Stimulated activated CD4-positive, alpha-beta T cell treated with anti-CD3 and anti-CD28 coated beads, Interleukin-1b, Interleukin-23, amount 100 ng/mL, for 1 hour (primary cell): ENCODE measurements at places on chromosomes 5 and 9.

DNA sequence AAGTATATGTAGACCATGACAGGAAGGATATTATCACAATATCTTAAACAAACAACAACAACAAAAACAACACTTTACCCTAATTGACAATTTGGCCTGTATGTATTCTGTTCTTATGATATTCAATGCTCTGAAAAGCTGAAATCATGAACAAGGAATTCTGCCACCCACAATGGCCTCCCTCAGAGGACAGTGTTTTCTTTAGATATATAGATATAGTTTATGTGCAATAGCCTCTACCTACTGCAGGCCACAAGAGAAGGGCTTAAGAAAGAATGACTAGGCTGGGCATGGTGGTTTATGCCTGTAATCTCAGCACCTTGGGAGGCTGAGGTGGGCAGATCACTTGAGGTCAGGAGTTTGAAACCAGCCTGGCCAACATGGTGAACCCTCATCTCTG, 104.8 kb downstream of the STARD4 start:
- no peak for DNase-seq

DNA sequence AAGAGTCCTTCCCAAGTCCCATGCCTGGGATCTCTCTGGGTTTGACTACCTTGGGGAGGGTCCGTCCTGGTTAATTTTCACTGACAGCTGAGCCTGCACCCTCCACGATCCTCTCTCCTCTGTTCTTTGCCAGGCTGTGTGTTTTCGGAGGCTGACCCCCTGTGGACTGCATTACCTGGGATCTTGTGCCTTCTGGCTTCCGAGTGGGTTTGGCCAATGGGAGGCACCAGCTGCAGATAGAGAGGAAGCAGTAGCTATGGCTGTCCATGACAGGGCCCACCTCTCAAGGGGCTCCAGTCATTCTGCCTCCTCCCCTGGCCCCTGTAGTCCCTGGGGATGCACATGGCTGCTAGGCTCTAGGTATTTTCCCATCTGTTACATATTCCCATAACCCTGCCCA, 285.0 kb downstream of the DMRT2 start:
- no peak for DNase-seq

- DNase-seq = no peak
These were observed 7.6 kb downstream of the IFNB1 start for GRCh38 chr9:21070171-21070571.

- no peak for DNase-seq
These were observed 463.1 kb downstream of the DMAC1 start for GRCh38 chr9:7336356-7337065.

- no peak for DNase-seq
These were observed 97.3 kb upstream of the SH3GL2 start for GRCh38 chr9:17481565-17481964.

DNA sequence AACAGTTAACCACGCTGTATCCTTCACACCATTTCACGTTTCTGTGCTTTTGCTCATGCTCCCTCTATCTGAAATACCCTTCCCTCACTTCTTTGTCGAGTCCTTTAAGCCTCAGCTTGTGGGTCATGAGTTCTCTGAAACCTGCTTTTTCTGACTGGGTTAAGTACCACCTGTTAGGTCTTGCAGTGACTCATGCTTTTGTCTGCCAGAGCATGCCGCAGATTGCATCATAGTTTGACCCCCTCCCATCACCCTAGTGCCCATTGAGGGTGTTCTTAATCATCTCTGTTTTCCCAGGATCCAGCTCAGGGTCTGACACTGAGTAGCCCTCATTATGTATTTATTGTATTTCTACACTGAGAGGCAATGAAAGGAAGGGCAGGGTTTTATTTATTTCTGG, 190.2 kb downstream of the ASTN2 start:
- DNase-seq = no peak

GRCh38 chr9:126833710-126834345, 26.6 kb upstream of the ZBTB34 start:
- no peak for DNase-seq

DNA sequence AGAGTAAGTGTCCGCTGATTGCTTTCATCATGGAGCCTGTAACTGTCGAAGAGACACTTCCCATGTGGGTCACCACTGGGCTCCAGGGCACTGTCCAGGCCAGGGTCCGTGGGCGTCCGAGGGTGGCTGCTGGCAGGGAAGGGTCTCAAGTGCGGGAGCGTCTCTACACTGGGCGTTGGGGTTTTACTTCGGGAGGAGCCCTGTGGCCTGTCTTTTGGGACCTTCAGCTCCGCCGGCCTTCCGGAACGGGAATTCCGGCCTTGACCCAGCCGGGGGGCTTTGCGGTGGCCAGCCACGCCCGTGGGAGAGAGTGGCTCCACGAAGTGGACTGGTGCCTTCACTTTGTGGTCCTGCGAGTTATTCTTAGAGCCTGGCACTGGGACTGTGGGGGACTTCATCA, 86.2 kb downstream of the CAMSAP1 start:
- DNase-seq = no peak

DNA sequence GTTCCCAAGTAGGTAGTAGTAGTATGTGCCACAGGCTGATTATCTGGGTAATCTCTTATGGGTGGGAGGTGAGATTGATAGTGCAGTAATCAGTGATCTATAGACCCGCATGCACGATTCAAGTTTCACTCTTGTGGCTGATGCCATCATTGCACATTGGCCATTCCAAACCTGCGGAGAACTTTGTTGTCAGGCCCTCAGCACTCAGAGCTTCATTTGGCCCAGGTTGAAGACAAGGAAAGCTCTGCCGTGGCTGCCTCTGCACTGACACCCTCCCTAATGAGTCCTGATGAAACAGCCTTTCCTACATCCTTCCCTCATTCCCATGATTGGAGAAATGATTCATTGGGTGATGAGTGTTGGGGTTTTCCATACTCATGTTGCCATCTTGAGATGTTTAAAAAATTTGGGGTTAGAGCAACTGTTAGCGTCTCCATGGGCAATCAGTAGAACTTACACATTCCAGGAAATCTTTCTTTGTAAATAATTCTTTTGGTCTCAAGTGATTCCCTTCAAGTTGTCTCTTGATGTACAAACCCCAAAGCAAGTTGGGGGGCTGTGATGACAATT, 22.9 kb downstream of the PROP1 start:
- no peak for DNase-seq

DNA sequence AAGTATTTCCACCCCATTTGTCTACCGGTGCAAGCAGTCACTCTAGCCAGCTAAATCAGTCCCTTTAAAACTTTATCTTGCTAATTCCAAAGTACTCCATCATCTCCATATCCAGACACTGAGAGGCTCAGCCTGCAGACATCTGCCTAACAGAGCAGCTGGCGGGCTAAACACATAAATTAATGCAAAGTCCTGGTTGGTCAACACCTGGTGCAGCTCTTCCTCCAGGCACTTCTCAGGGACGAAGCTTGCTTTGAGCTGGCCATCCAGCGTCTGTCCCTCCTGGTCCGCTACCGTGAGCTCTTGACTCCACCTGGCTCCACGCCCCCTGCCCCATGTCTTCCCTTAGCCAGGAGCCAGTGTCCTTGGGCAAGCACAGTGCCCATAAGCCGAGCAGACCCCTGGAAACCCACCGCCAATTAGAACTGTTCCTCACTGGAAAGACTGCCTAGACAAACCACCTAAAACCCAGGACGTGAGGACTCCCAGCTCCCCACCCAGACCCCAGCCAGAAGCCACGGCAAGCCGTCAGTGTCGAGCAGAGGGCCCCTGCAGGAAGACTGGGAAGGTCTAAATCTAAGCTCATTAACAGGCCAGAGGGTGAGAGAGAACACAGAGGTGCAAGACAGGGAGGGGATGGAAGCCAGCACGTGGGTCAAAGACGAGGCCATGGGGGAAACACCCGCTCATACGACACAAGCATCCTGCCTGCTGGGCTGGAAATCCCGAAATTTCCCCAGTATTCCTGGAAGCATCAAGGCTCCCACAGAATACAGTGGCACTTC, 120.0 kb downstream of the COL23A1 start:
- no peak for DNase-seq

- DNase-seq = no peak
These were observed 46.8 kb downstream of the FRMD3 start for GRCh38 chr9:83491413-83491812.

- no peak for DNase-seq
These were observed 24.0 kb upstream of the SYNPO start for GRCh38 chr5:150616506-150616905.

DNA sequence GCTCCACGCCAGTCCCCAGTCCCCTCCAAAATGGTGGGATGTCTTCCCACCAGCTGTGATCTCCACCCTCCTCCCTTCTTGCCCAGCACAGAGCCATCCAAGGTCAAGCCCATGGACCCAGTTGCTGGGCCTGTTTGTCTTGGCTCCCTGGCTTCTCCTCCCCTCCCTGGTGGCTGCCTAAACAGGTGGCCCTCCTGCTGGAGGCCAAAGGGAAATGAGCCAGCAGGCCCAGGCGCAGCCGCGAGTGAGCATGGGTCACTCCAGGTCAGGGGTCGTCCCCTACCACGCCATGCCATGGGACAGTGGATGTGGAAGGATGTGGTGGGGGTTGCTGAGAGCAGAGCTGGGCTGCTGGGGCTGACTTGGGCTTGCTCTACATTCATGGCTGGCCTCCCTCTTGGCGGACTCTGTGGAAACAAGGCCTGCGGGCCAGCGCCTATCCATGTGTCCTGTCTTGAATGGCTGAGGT, 33.6 kb downstream of the COL15A1 start:
- no peak for DNase-seq

DNA sequence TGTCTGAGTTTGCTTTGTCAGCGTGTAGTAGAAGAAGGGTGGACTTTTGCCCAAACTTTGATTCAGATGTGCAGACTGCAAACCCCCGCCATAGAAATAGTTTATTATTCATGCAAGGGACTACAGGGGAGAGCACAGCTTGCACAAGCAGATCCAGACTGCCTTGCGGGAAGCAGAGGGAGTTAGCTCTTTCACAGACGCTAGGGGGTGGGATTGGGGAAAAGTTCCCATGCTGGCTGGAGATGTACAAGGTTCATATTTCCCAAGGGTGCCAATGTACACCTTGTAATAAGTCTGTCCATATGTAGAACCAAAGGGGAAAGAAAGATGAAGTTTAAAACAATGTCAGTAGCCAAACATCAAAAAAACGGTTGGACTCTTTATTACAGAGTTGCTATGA, 749.7 kb upstream of the COX7C start:
- DNase-seq = no peak

DNA sequence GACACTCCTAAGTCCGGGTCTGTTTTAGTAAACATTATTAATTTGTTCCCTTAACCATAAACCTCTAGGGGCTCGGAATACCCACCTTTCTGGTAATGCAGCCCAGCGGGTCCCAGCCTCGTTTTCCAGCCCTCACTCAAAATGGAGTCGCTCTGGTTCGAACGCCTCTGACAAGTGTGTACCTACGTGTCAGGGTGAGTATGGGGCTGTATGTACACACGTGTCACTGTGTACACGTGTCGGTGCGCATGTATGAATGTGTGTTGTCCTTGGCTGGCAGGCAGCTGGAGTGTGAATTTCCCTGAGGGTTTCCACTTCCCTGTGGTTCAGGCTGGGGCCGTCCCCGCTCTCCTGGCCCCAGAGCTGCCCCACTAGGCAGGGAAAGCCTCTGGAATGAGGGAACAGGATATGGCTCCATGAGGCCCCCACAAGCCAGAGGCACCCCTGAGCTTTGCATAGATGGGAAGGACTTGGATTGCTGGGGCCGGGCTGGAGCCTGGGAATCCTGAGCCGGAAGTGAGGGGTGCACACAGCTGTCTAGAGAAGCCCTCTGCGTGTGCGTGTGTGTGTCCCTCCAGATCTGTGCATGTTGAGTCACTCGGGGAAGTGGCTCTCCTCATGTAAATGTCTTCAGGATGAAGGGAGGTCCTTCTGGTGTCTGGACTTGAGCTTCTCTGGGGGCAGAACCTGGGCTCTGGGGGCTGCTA, 160.8 kb upstream of the IER5L start:
- DNase-seq = no peak

GRCh38 chr9:135146766-135147473, 59.5 kb downstream of the OLFM1 start:
- no peak for DNase-seq

- no peak for DNase-seq
These were observed 1.6 kb upstream of the TMEM245 start for GRCh38 chr9:109121232-109121796.

- DNase-seq = no peak
These were observed 38.4 kb downstream of the PRKACG start for GRCh38 chr9:68975365-68976043.

DNA sequence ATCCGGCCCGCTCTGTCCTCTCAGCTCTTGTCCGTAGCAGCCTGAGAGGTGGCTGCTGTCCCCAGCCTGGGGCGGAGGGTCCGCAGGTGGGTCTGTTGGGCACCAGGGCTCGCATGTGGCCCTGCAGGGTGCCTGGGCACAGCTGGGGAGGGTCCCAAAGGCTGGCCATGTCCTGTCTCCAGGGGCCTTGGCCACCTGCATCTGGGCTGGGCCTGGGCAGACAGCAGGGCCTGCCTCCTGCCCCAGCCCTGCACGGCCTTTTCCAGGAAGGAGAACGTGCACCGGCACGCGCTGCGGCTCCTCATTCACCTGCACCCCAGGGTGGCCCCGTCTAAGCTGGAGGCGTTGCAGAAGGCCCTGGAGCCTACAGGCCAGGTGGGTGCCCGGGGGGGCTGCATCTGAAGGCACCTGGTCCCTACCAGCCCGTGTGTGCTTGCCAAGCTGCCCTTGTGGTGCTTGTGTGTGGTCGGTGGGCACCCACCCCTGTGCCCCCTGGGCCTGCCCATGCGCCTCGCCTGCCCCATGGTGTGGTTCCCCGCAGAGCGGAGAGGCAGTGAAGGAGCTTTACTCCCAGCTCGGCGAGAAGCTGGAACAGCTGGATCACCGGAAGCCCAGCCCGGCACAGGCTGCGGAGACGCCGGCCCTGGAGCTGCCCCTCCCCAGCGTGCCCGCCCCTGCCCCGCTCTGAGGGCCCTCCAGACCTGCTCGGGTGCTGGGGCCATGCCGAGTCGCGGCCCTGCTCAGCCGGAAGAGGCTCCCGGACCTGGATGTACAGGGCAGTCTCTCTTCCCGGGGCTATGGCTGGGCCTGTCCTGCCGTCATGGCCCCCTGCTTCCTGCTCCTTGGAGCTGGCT, 5.1 kb upstream of the TOR4A start:
- DNase-seq = no peak

- DNase-seq = no peak
These were observed 12.4 kb downstream of the CEMIP2 start for GRCh38 chr9:71755869-71756268.

GRCh38 chr5:35415309-35415708, 185.0 kb upstream of the PRLR start:
- no peak for DNase-seq

DNA sequence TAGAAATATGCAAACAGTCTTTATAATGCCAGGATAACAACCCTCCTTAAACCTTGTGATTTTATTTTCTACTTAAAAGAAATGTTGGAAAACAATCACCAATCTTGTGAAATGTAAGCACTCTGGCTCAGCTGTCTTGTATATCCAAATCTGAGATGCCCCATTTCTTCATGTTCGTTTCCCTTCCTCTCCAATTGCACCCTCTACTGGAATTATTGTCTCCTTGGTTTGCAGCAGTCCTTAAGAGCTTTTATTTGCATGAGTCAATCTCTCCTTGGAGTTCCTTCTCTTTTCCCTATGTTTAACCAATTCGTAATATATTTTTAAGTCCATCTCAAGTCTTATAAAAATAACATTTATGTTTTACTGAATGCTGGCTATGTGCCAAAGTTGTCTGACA, 362.0 kb upstream of the CDH10 start:
- no peak for DNase-seq
